ENCODE measurements at places on chromosomes 1 and 21. TPM values are rescaled to one million over a fixed set of nuclear protein-coding genes. Genes with fewer than 3 reads are reported as not detected.
A peak's percentile ranks its signal among the peaks of the same experiment; 100 is the strongest.

DNA sequence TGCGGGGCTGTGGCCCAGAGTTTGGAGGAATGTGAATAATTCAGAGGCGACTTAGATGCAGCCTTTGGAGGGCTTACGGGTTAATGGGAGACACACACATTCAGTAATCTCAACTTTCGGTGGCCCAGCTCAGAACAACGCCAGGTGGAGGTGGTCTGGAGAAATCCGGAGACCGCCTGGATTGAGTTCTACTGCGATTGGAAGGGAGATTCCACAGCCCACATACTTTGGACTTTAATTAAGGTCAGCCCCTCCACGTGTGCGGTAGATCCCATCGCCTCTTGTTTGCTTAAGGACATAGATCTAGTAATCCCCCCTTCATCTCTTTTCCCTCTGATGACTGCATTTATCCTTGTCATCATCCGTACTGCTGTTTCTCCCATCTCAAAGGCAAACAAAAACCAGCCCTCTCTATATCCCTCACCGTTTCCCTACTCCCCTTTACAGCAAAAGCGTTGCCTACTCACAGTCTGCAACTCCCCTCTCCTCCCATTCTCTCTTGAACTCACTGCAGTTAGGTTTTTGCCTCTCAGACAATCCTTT, 720 bp upstream of the BSDC1 start:
- DNase-seq: no peak
- H3K27ac ChIP-seq: peak overlapping the region; percentile 54
- peaks cover 15% of the 10 kb centered on the region for H3K4me1 ChIP-seq
- H3K36me3 ChIP-seq: peaks cover 11% of the 10 kb centered on the region
- H3K4me3 ChIP-seq: peak overlapping the region; percentile 76
- no peaks in the 10 kb centered on the region for H3K27me3 ChIP-seq

TNFRSF1B gene
- total RNA-seq: 65.9 TPM

- H3K4me3 ChIP-seq: peak overlapping the region; percentile 85
- peaks cover 2% of the 10 kb centered on the region for H3K27me3 ChIP-seq
- peak overlapping the region; percentile 34 for H3K27ac ChIP-seq
- no peaks in the 10 kb centered on the region for H3K36me3 ChIP-seq
- peaks cover 19% of the 10 kb centered on the region for H3K4me1 ChIP-seq
Observed at GRCh38 chr1:56644064-56644918, 823 bp upstream of the PRKAA2 start.

ALPL gene
- 0.30 TPM for total RNA-seq

DNA sequence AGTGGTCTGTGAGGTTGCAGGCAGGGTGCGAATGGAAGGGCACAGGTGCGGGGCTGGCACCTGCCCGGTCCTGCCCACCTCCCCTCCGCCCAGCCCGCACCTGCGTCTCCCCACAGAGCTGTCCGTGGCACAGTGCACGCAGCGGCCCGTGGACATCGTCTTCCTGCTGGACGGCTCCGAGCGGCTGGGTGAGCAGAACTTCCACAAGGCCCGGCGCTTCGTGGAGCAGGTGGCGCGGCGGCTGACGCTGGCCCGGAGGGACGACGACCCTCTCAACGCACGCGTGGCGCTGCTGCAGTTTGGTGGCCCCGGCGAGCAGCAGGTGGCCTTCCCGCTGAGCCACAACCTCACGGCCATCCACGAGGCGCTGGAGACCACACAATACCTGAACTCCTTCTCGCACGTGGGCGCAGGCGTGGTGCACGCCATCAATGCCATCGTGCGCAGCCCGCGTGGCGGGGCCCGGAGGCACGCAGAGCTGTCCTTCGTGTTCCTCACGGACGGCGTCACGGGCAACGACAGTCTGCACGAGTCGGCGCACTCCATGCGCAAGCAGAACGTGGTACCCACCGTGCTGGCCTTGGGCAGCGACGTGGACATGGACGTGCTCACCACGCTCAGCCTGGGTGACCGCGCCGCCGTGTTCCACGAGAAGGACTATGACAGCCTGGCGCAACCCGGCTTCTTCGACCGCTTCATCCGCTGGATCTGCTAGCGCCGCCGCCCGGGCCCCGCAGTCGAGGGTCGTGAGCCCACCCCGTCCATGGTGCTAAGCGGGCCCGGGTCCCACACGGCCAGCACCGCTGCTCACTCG, 23.3 kb downstream of the FTCD start:
- no peak overlapping the region for H3K27ac ChIP-seq
- no peaks in the 10 kb centered on the region for H3K4me1 ChIP-seq
- DNase-seq: no peak
- H3K36me3 ChIP-seq: no peaks in the 10 kb centered on the region
- no peaks in the 10 kb centered on the region for H3K27me3 ChIP-seq
- no peak overlapping the region for H3K4me3 ChIP-seq

- no peaks in the 10 kb centered on the region for H3K36me3 ChIP-seq
- H3K27me3 ChIP-seq: no peaks in the 10 kb centered on the region
- no peak overlapping the region for H3K27ac ChIP-seq
- H3K4me3 ChIP-seq: no peak overlapping the region
Observed at GRCh38 chr1:32536117-32536516, 3.1 kb upstream of the ZBTB8A start.

EPB41 gene
- 45.7 TPM for total RNA-seq

APOBEC4 gene
- total RNA-seq: not detected

GRCh38 chr21:14451546-14451945, 68.6 kb upstream of the HSPA13 start:
- no peak overlapping the region for H3K4me3 ChIP-seq
- H3K27me3 ChIP-seq: no peaks in the 10 kb centered on the region
- no peaks in the 10 kb centered on the region for H3K36me3 ChIP-seq
- no peak overlapping the region for H3K27ac ChIP-seq
- DNase-seq: no peak
- no peaks in the 10 kb centered on the region for H3K4me1 ChIP-seq

CCT3 gene
- 330 TPM for total RNA-seq

GFI1 gene
- 0.14 TPM for total RNA-seq

DNA sequence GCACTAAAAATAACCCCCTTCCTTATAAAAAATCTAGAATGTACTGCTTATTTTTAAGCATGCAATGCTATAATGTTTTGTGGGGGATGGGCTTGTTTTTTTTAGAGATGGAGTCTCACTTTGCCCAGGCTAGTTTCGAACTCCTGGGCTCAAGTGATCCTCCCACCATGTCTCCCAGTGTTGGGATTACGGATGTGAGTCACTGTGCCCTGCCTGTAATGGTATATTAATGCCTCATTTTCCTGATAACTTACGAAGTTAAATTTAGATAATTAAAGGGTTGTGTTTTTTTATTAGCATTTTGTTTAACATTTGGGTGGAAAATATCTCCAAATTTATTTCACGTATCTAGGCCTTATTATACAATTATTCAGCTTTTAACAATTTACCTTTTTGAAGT, 6.5 kb downstream of the RNF11 start:
- no peaks in the 10 kb centered on the region for H3K27me3 ChIP-seq
- no peaks in the 10 kb centered on the region for H3K36me3 ChIP-seq
- H3K4me1 ChIP-seq: peaks cover 18% of the 10 kb centered on the region
- DNase-seq: no peak
- no peak overlapping the region for H3K27ac ChIP-seq

- DNase-seq: peak; percentile 91
- no peak overlapping the region for H3K4me3 ChIP-seq
- no peak overlapping the region for H3K27ac ChIP-seq
- no peaks in the 10 kb centered on the region for H3K36me3 ChIP-seq
- peaks cover 19% of the 10 kb centered on the region for H3K4me1 ChIP-seq
Observed at GRCh38 chr1:47179017-47179987, 10.5 kb downstream of the PDZK1IP1 start.

TMEM82 gene
- total RNA-seq: not detected

C1orf53 gene
- 3.5 TPM for total RNA-seq

DNA sequence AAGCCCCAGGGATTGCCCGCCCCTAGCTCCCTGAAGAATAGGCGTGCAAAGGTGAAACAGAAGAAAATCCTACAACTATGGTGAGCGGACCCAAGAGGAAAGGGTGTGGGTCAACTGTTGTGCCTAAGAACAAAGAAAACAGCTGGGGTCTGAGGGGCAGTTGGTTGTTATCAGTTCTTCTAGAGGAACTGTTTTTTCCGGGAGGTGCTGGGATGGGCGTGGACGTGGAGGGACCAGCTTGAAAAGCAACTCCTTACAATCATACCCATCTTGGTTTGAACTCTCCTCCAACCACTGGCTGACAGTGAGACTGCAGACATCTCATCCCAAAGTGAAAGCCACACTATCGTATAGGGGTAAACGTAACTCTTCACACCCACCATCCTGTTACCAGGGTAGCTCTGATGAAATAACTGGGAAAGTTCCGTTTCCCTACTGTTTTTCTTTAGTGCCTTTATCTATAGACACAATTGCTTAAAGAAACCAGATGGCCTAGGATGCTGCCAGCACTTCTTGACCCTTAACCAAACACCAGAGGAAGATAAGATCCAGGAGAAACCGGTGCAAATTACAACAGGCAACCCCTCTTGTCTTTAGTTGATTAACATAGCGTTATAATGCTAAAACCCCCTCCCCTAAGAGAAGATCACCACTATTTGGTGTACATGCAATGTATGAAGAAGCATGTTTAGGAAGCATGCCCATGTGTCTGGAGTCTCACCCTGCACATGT, 25.6 kb upstream of the FAM89A start:
- no peak overlapping the region for H3K4me3 ChIP-seq
- no peaks in the 10 kb centered on the region for H3K36me3 ChIP-seq
- no peak for DNase-seq
- H3K27me3 ChIP-seq: no peaks in the 10 kb centered on the region

GRCh38 chr1:61724813-61725694, at the start of gene TM2D1:
Gene TM2D1 (minus strand): TSS chr1:61725141. CDS start chr1:61725120, 21 bp downstream.
- peak within 1 kb of the TSS; percentile 87 for H3K4me3 ChIP-seq
- DNase-seq: peak; percentile 88
- H3K4me1 ChIP-seq: peaks cover 18% of the 10 kb centered on the region
- no peaks in the 10 kb centered on the region for H3K27me3 ChIP-seq
- peak within 1 kb of the TSS; percentile 97 for H3K27ac ChIP-seq
- H3K36me3 ChIP-seq: no peaks in the 10 kb centered on the region

DNA sequence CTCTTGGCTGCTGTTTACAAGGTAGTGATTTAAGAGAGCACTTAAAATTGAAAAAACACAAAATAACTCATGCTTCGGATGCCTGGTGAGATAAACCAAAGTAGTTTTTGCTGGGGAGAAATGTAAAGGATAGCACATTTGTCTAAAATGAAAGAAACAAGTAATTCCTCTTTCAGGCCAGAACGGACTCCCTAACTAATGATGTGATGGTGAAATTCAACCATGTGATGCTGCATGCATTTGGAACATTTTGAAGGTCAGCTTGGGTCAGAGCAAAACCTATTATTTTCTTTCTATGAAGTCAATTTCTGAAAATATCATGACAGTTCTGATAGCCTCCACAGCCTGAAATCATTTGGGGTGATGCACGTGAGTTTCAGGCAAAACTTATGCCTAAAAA, 27.6 kb downstream of the NMNAT2 start:
- no peak overlapping the region for H3K27ac ChIP-seq
- H3K36me3 ChIP-seq: no peaks in the 10 kb centered on the region
- DNase-seq: no peak
- H3K27me3 ChIP-seq: peaks cover 5% of the 10 kb centered on the region
- H3K4me1 ChIP-seq: no peaks in the 10 kb centered on the region
- H3K4me3 ChIP-seq: no peak overlapping the region

OLFML2B gene
- 0.51 TPM for total RNA-seq

DNA sequence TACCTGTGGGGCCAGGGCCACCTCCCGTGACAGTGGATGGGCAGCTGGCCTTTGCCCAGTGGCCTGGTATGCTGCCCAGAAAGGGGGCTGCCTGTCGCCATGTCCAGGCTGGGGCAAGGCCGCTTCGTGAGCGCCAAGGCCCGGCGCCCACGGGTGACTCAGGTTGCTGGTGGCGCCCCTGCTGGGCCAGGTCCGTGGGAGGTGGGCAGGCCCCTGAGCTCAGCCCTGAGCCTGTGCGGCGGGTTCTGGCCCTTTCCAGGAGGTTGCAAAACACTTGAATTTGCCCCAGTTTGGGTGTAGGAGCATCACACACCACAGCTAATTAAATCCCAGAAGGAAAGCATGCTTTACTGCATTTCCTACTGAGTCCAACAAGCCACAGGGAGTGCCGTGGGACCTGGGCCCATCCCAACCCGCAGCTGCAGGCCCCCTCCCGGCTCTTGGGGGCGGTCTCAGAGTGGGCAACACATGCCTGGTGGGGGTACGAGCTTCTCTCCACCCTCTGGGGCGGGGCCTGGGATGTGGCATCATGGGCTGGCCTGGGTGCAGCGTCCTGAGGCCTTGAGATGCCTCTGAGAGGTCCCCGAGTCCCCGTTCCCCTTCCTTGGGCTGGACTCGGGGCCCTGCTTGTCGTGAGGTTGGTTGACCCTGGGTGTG, 159.8 kb downstream of the PEX14 start:
- no peak overlapping the region for H3K4me3 ChIP-seq
- H3K4me1 ChIP-seq: peaks cover 7% of the 10 kb centered on the region
- no peak overlapping the region for H3K27ac ChIP-seq
- DNase-seq: no peak
- H3K27me3 ChIP-seq: no peaks in the 10 kb centered on the region
- H3K36me3 ChIP-seq: no peaks in the 10 kb centered on the region
